ENCODE measurements at places on chromosomes 16 and 17.

DNA sequence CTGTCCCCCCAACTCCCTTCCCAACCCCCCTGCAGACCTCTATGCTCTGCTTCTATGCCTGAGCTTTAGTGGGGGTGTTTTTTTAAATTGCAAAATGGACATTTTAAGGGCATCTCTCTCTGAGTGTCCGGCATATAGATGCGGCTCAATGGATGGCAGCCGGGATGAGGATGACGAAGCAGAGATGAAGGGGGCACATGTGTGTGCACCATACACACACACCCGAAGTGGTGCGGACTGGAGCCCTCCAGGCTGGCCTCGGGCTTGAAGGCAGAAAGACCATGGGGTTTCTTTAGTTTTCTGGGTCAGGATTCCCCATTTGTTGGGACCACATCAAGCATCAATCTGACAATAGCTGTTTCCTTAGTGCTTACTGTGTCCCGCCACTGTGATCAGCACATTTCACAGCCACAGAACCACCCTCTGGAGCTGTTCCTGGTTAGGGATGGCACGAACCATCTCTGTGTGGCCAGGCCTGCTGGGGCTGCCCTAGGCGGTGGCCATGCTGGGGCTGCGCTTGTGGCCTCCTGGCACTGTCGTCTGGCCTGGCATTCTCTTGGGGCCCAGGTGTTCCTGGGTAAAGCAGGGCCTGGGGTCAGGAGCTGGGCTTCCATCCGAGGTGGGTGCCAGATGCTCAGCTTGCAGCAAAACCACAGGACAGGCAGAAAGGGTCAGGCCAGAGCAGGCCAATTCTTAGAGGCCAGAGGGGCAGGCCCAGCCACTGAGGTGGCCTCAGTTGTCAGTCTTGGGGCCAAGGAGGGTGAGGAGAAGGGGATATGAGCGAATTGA lies 49.9 kb downstream of the NT5M start:
- DNase-seq: no peak
- H3K27ac ChIP-seq: no peak overlapping the region
- H3K27me3 ChIP-seq: no peaks in the 10 kb centered on the region
- H3K4me1 ChIP-seq: no peaks in the 10 kb centered on the region
- H3K36me3 ChIP-seq: no peaks in the 10 kb centered on the region

- H3K4me1 ChIP-seq: no peaks in the 10 kb centered on the region
- H3K4me3 ChIP-seq: no peak overlapping the region
- H3K27ac ChIP-seq: no peak overlapping the region
- peak; percentile 83 for DNase-seq
- H3K27me3 ChIP-seq: no peaks in the 10 kb centered on the region
These were observed 50.9 kb upstream of the CLEC3A start for GRCh38 chr16:77971306-77972061.

GRCh38 chr16:75092777-75093176 lies 23.8 kb downstream of the LDHD start:
- H3K4me1 ChIP-seq: peaks cover 10% of the 10 kb centered on the region
- H3K4me3 ChIP-seq: no peak overlapping the region
- no peaks in the 10 kb centered on the region for H3K27me3 ChIP-seq
- DNase-seq: no peak
- H3K36me3 ChIP-seq: peaks cover 3% of the 10 kb centered on the region

DNA sequence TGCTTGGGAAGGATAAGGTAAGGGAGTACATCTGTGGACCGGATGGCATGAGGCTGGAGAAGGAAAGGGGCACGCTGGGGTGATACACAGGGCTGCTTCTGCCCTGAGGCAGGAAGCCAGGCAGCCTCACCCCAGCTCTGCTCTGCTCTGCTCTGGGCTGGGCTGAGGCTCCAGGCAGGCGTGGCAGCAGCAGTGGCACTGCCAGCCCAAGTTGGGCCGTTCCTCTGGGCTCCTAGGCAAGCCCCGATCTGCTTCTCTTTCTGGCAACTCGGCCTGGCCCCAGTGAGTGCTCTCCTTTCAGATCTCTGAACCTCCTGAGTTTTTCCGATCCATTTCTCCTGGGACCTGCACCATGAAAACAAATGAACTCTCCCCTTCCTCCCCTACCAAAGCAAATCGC lies 44.9 kb downstream of the VAC14 start:
- no peak overlapping the region for H3K27ac ChIP-seq
- no peak for DNase-seq
- no peaks in the 10 kb centered on the region for H3K27me3 ChIP-seq
- peaks cover 38% of the 10 kb centered on the region for H3K4me1 ChIP-seq

GRCh38 chr16:83810901-83811300 lies 3.1 kb downstream of the HSBP1 start:
- no peaks in the 10 kb centered on the region for H3K27me3 ChIP-seq
- peaks cover 2% of the 10 kb centered on the region for H3K36me3 ChIP-seq
- no peak overlapping the region for H3K27ac ChIP-seq
- DNase-seq: no peak
- H3K4me3 ChIP-seq: no peak overlapping the region
- peaks cover 8% of the 10 kb centered on the region for H3K4me1 ChIP-seq

- no peaks in the 10 kb centered on the region for H3K27me3 ChIP-seq
- peaks cover 4% of the 10 kb centered on the region for H3K4me1 ChIP-seq
- H3K36me3 ChIP-seq: no peaks in the 10 kb centered on the region
- no peak for DNase-seq
- H3K4me3 ChIP-seq: peak overlapping the region; percentile 3
- H3K27ac ChIP-seq: peak overlapping the region; percentile 80
These were observed 72.9 kb upstream of the SMIM36 start for GRCh38 chr17:55584055-55584685.

Measured in liver (tissue), 10 donors.